Natural killer cell (primary cell): ENCODE measurements at places on chromosomes 1 and 21. TPM values are rescaled to one million over a fixed set of nuclear protein-coding genes. Genes with fewer than 3 reads are reported as not detected.

DNA sequence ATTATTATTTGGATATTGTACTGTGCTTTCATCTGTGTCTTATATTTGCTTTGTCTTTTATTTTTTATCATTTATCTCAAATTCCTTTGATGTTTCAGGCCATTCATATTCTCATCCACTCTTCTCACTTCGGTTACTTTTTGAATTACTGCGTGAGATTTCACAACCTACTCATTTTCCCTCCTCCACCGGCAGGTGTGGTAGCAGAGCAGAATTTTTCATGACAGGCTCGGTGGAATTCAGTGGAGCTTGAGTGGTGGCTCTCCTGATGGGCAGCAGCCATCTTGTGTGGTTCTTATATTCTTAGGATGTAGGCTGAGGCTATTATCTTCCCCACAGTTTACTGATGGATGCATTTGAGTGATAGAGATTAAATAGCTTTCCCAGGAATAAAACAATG lies 92.3 kb upstream of the IVNS1ABP start:
- peaks cover 22% of the 10 kb centered on the region for H3K4me1 ChIP-seq
- no peak for DNase-seq
- H3K4me3 ChIP-seq: no peak overlapping the region
- no peaks in the 10 kb centered on the region for H3K36me3 ChIP-seq
- no peaks in the 10 kb centered on the region for H3K27me3 ChIP-seq

- H3K27ac ChIP-seq: no peak overlapping the region
- peaks cover 22% of the 10 kb centered on the region for H3K36me3 ChIP-seq
- no peak overlapping the region for H3K4me3 ChIP-seq
- no peaks in the 10 kb centered on the region for H3K4me1 ChIP-seq
These were observed 12.0 kb downstream of the MOV10 start for GRCh38 chr1:112686417-112686816.

The RBM11 gene
- 0.42 TPM for total RNA-seq

The RIMKLA gene
- 0.13 TPM for total RNA-seq

The CFHR1 gene
- not detected for total RNA-seq

The FMN2 gene
- not detected for total RNA-seq
